ENCODE measurements at places on chromosomes 5 and 9.

- no peak for DNase-seq
Observed at GRCh38 chr5:141356133-141356532, 1.3 kb downstream of the PCDHGA4 start.

- no peak for DNase-seq
Observed at GRCh38 chr5:157516006-157516405, 56.0 kb downstream of the NIPAL4 start.

GRCh38 chr5:107705402-107706014, 34.8 kb upstream of the EFNA5 start:
- DNase-seq = no peak

DNA sequence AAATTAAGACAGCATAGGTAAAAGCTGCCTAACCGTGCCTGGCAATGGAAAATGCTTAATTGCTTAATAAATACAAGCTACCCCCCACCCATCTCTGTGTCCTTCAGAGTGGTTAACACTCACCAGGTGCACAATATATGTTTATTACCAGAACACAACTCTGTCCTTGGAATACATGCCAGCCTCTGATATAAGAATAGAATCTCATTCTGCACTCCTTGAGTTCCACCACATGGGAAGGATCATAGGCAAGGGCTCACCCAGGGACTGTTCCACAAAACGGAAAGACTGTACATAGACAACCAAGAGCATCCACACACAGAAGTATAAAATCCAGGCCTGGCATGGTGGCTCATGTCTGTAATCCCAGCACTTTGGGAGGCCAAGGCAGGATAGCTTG, 91.4 kb downstream of the STRBP start:
- DNase-seq = no peak

- no peak for DNase-seq
Observed at GRCh38 chr9:111429175-111429574, 55.0 kb downstream of the ECPAS start.

GRCh38 chr9:14692470-14693250, 572 bp downstream of the ZDHHC21 start:
- peak; percentile 51 for DNase-seq

DNA sequence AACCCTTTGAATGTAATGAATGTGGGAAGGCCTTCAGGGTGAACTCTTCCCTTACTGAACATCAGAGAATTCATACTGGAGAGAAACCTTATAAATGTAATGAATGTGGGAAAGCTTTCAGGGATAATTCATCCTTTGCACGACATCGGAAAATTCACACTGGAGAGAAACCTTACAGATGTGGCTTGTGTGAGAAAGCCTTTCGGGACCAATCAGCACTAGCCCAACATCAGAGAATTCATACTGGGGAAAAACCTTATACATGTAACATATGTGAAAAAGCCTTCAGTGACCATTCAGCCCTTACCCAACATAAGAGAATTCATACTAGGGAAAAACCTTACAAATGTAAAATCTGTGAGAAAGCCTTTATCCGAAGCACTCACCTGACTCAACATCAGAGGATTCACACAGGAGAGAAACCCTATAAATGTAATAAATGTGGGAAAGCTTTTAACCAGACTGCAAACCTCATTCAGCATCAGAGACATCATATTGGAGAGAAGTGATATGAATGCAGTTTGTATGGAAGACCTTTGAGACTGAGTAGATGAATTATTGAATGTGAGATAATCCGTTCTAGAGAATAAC, 24.6 kb downstream of the ZNF454 start:
- no peak for DNase-seq

DNA sequence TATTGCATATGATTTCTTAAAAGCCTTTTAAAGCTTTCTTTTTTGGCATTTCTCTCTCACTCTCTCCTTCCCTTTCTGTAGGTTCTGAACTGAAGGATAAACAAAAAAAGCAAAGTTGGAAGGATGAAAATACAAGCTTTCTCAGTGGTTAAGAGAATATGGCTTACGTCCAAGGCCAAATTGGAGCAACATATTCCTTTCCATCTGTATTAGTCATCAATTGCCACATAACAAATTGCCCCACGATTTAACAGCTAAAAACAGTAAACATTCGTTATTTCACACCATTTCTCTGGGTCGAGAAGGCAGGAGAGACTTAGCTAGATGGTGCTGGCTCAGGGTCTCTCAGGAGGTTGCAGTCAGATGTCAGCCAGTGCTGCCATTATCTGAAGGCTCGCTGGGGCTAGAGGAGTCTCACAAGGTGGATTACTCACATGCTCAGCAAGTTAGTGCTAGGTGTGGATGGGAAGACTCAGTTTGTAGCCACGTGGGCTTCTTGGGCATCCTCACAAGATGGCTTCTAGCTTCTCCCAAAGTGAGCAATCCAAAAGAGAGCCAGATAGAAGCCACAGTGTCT, 2.0 kb upstream of the ROR2 start:
- peak; percentile 43 for DNase-seq

DNA sequence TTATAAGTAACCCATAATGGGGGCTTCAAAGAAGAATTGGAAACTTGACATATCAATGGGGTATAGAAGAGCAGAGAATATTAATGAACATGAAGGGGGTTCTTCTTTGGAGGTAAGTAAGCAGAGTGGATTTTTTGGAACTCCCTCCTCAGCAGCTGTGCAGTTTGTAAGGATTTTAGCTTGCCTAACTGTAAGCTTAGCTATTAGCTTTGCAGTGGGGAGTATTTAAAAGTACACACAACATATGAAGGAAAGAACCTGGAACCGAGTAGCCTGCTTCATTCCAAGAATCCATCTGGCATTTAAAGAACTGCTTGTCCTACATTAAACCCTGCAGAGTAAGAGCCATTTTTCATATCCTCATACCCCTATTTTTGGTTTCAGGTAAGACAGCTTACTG, 2.2 kb upstream of the PBX3 start:
- DNase-seq = no peak

DNA sequence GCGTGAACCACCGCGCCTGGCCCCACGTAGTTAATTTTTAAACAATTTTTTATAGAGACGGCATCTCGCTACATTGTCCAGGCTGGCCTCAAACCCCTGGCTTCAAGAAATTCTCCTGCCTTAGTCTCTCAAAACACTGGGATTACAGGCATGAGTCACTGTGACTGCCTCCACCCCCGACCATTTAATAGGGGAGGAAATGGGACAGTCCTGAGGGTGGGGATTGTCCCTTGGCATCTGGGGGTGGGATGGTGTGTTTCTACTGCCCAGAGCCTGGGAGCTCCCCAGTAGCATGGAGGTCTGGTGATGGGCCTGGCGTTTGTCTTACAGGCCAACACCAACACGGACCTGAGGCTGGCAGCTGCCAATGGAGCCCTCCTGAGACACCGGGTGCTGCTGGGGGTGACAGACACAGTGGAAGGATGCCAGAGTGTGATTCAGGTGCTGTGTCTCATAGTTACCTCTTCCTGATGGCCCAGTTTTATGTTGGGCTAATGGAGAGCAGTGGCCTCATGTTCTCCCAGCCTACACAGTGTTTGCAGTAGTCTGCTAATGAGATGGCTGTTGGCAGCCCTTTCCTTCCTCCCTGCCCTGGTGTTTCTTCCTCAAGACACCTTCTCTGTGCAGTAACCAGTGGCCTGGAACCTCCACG, 22.5 kb downstream of the TMEM268 start:
- no peak for DNase-seq

DNA sequence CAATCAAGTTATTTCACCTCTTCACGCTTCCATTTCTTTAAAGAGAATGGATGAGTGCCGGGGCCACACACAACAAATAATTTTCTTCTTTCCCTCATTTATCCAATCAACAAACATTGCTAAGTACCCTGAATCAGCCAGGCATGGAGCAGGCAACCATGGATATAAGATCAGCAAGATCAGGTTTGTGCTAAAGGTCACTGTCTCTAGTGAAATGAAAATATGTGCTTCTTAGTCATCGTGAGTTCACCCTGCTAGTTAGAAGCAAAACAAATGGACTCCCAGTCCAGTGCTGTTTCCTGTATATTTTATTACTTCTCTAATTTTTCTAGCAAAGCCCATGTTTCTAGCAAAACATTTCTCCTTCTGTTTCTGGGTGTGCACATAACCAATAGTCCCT, 629.2 kb downstream of the BNC2 start:
- no peak for DNase-seq

- no peak for DNase-seq
Observed at GRCh38 chr5:111548992-111549649, 36.8 kb upstream of the STARD4 start.

DNA sequence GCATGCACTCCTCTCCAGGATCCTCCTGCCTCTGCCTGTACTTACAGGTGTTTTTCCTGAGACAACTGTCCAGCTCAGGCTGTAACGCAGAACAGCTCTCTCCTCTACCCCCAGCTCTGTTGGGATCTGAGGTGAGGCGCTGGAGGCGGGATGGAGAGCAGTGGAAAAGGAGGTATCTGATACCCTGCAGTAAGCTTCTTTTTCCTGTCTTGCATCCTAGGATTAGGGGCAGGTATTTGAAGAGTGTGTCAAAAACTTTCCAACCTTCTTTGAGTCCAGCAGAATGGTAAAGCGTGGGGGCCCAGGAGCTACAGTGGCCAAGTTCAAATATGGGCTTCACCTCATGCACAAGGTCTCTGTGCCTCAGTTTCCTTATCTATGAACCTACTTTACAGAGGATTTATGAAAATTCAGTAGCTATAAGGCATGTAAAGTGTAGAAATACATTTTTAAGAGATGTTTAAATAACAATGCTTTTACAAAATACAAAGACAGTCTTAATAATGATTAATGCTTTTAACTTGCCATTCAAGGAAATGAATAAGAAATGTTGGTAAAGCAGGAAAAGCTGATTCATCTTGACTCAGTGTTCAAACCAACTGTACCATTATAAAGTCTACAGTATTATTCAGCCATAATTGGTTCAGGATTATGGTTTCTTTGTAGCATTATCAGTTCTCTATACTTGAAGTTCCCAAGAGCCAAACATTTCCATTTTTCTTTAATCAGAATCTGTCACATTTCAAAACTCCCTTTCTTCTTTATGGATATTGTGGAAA, 26.1 kb downstream of the MAP1B start:
- no peak for DNase-seq

- no peak for DNase-seq
Observed at GRCh38 chr5:43396762-43397304, 15.4 kb downstream of the CCL28 start.

- no peak for DNase-seq
Observed at GRCh38 chr5:89769975-89770374, 639.6 kb downstream of the CETN3 start.

DNA sequence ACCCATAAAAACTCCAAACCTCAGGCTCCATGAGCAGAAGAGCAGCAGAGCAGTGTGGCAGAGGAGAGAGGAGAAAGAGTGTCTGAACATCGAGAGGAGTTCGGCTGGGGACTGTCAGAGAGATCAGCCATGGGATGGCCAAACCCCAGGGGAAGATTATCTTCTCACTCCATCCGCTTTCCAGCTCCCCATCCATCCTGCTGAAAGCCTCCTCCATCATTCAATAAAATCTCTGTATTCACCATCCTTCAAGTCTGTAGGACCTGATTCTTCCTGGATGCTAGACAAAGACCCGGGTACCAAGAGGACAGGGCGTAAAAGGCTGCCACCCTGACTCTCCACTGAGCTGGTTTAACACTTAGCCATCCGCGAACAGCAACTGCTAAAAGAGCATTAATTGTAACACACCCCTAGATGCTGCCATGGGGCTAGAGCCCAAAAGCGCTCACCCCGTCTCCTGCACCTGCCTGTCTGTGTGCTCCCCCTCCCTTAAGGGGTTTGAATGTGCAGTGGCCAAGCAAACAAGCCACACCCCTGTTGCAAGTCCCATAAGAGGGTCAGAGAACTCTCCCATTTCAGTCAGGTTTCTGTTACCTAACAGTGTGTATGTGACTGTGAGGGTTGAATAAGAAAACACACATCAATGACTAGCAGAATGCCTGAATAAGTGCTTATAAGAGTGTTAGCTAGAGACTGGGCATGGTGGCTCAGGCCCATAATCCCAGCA, 13.9 kb upstream of the SELENOP start:
- DNase-seq = no peak

GRCh38 chr9:70392189-70392588, 22.3 kb downstream of the KLF9 start:
- DNase-seq = peak; percentile 14

GRCh38 chr5:57349214-57349613, 133.4 kb downstream of the ACTBL2 start:
- DNase-seq = no peak

GRCh38 chr5:115194676-115195075, 25.0 kb upstream of the TRIM36 start:
- DNase-seq = no peak

GRCh38 chr5:165127941-165128340, 1622.5 kb downstream of the MAT2B start:
- DNase-seq = peak; percentile 22

- DNase-seq = no peak
Observed at GRCh38 chr5:132504746-132505145, 14.2 kb upstream of the IRF1 start.

DNA sequence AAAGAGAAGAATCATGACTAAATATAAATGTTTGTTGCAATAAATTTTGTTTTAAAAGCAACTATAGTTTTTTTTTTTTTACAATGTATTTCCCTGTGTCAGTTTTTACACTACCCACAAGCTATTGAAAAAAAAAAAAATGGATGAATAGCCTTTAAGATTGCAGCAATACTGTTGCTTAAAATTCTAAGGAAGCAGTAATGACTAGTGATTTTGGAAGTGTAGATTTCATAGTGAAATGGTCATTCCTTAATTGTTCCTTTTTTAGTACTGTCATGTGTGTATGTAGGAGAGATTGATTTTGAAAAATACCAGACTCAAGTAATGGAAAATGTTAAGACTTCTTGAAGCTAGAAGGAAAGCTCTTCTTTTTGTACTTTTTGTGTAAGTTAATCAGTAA, 53.1 kb downstream of the NDUFS4 start:
- DNase-seq = no peak

DNA sequence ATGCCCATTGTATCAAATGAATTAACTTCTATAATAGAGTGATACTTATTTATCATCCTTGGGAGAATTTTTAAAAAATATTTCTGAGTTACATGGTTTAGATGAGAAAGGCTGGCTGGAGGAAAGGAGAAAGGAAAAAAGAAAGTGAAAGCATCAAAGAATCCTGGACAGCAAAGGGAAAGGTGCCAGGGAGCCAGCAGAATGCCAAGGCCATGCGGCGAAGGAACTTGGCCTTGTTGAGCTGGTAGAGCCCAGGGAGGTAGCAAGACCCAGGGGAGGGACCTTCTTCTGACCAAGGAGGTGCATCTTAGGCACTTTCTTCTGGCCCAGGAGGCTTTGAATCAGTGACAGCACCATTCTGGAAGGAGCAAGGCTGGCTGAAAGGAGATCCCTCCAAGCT, 240.5 kb downstream of the ENC1 start:
- DNase-seq = no peak
